ENCODE measurements at places on chromosomes 3 and 15.

- no peak for DNase-seq
Measured at GRCh38 chr15:78689626-78690025, 48.6 kb upstream of the CHRNB4 start.

- no peak for DNase-seq
Measured at GRCh38 chr3:14877469-14877868, 58.7 kb downstream of the FGD5 start.

DNA sequence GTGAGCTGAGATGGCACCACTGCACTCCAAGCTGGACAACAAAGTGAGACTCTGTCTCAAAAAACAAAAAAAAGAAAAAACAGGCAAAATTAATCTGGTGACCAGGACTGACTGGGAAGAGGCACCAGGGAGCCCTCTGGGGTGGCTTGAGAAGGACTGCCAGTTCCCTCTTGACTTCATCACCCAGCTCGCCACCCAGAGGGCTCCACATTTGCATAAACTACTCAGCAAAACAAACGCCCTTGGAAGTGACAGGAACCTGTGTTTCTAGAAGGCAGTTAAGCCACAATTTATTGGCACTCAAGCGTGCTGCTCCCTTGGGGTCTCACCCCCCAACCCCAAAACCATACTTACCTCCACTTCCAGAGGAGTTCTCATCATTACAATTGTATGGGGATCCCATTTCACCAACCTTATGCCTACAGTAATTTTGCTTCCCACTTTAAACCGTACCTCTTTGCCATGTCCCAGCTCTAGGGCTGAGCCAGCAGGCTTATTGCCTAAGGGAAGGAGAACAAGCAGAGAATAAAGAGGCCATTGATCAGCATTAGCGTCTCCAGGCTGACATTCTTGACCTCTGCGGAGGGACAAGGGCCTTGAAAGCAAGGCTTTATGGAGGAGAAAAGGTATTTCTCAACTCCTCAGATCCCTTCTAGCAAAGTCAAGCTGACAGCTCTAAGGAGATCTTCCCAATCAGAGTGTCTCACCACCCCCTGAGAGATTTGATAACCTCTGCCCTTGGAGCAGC lies 357.4 kb downstream of the SHQ1 start:
- DNase-seq, result no peak

- no peak for DNase-seq
Measured at GRCh38 chr3:132135628-132136333, 101.0 kb upstream of the CPNE4 start.
